ENCODE measurements at places on chromosomes 2 and 18.

DNA sequence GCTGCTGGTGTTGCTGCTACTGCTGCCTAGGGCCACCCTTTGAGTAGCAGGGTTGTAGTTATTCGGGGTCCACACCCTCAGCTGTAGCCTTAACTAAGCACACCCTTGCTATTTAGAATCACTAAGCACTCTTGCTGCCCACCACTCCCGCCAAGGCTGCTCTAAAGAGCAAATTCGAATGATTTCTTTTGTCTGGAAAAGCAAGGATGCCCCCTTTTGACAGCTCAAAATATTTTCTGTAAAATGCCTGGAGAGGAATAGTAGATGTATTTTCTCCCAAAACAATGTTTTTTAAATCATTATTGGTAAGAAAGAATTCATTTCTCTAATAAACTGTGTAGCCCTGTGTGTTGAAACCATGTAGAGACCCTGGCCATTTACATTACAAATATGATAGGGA lies 80.8 kb upstream of the PAPOLG start:
- no peak for DNase-seq

- DNase-seq = no peak
Observed at GRCh38 chr2:158052761-158053160, 48.9 kb upstream of the UPP2 start.

DNA sequence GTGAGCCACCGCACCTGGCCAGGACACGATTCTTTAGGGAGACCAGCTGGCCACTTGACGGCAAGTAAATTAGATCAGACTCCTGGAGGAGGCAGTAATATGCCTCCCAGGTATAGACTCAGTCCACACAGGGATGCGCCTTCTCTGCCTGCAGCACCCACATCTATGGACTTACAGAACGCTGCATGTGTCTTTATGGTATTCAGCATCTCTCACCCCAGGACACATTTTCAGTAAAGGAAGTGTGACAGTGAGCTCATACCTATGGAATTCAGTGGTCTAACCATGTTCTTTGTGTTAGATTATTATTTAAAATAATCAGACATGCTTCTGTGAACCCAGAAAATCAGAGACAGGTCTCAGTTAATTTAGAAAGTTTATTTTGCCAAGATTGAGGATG lies 5.9 kb upstream of the NARS1 start:
- no peak for DNase-seq

- peak; percentile 27 for DNase-seq
Observed at GRCh38 chr2:223041527-223042109, 10.4 kb upstream of the KCNE4 start.

- no peak for DNase-seq
Observed at GRCh38 chr2:28341208-28341891, 51.3 kb upstream of the FOSL2 start.

- no peak for DNase-seq
Observed at GRCh38 chr2:240517342-240517741, 40.4 kb downstream of the ANKMY1 start.

GRCh38 chr2:12950957-12951656 lies 234.4 kb downstream of the TRIB2 start:
- DNase-seq = no peak

GRCh38 chr2:144242311-144242710 lies 277.6 kb downstream of the ZEB2 start:
- no peak for DNase-seq

DNA sequence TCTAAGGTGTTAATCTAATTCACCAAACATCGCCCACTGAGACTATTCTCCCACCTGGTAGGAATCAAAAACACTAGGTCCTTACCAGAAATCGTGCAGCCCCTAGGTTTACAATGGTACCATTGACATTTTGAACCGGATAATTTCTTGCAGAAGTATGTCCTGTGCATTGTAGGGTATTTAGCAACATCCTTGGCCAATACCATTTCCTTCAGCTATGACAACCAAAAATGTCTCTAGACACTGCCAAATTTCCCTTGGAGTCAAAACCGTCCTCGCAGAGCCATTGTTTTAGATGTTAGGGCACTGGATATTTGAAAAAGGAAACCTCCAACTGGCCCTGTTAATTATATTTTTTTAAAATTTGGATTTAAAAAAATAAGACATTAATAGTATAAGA lies 3.8 kb downstream of the VPS54 start:
- no peak for DNase-seq

GRCh38 chr2:41720331-41721251 lies 327.2 kb upstream of the PKDCC start:
- no peak for DNase-seq

- no peak for DNase-seq
Observed at GRCh38 chr2:65347913-65348312, 84.5 kb downstream of the SPRED2 start.

GRCh38 chr2:191582355-191582754 lies 95.6 kb upstream of the NABP1 start:
- no peak for DNase-seq

DNA sequence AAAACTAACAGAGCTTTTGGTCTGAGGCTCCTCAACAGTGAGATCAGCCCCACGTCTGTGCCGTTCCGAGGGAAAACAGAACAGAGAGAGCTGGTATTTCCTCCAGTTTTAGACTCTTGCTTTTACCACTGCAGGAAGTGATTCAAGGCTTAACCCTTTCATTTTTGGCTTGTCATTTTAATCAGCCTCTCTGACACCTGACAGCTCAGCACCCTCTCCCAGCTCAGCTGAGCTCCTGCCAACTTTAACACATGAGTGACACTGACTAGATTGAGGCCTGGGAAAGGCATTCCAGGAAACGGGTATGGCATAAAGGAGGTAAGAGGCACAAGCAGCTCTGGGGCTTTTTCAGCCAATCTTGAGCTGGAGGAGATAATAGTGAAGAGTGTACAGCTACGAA lies 239.4 kb upstream of the SKOR2 start:
- DNase-seq = no peak

GRCh38 chr2:230929381-230930148 lies 4.5 kb upstream of the GPR55 start:
- DNase-seq = no peak

DNA sequence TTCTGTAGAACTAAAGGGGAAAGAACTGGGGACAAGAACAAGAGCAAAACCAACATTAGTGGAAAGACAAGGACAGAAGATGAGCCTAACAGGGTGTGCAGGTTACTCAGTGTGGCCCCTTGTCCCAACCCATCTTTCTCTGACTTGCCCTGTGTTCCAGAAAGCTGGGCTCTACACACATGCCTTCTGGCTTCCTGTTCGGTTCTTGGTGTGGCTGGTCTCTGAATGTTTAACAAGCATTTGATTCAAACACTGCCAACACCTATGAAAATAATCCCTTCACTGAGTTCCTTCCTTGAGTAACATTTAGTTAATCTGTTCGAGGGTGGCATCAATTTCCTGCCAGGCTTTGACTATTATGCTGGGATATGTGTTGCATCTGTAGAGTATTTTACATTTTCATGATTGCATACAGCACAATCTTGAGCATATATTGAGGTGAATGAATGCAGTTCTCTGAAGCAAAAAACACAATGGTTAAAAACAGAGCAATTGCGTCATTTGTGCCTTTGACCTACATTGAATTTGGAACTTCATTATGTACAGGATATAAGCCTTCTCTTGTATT lies 83.3 kb downstream of the MBD2 start:
- DNase-seq = no peak

DNA sequence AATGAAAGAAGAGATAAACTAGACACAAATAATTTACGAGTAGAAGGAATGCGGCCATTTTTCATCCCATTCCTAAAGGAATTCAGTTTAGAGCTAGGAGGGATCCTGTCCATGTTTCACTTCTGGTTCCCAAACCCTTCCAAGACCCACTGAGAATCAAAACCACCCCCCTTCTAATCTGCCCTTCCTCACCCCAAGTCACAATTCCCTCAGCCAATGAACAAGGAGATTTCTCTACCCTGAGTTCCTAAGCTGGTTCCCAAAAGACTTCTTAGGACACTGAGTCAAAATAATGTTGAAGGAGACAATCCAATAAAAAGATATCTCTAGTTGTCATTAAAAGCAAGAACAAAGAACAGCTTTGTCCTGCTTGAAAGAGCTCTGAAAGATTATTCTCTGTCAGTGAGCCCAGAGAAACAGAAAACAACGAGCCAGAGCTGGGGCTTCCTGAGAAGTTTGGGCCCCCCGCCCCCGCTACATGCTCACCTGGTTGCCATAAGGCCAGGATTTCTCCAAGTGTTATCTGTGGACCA lies 45.7 kb downstream of the STK39 start:
- DNase-seq = no peak

GRCh38 chr2:150866431-150866830 lies 379.0 kb upstream of the RND3 start:
- DNase-seq = no peak

DNA sequence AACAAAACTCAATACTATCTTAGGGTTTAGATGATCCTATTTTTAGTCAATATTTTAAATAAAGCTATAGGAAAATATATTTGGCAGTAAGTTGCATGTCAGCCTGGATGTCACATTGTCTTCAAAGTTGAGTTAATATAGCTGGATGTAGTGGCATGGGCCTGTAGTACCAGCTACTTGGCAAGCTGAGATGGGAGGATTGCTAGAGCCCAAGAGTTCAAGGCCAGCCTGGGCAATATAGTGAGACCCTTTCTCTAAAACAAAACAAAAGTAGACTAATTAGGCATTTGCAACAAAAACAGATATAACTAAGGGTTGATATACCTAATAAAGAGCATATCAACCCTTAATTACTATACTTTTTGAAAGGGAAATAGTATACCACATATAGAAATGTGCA lies 254.6 kb upstream of the KCNJ3 start:
- DNase-seq = no peak

DNA sequence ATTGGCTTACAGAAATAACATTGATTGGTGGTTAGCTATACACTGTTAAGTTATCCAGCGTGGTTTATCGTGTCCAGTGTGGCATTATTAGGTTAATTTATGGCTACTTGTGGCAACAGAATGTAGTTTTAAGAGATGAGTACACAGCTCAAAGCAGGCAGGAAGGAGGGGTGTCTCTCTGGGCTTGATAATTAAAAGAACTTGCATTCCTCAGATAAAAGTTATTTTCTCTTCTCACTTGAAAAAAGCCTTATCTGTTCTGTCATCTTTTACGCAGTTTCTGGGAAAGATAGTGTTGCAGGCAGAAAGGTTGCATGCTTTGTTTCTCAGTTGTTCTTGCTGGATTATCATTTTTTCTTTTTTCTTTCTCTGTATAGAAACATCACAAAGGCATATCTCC lies 154.4 kb upstream of the COL3A1 start:
- no peak for DNase-seq

DNA sequence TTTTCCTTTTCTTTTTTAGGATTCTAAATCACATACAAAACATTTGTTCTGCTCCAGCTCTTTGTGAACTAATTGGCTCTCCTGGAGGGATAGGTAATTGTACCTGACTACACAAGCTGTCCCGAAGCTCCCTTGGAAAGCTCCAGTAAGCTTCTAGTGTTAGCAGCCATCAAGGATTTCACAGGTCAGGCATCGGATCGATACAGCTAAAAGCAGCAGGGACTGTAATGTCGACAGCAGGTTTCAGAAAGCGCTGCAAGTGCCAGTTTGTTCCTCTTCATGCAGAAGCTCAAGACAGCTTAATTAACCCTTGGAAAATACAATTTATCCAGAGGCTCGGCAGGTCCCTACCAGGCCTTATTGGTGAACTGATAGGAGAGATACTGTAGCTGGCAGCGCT lies 87.2 kb upstream of the VRK2 start:
- no peak for DNase-seq

GRCh38 chr2:10036095-10036884 lies 7.1 kb upstream of the KLF11 start:
- DNase-seq = no peak

DNA sequence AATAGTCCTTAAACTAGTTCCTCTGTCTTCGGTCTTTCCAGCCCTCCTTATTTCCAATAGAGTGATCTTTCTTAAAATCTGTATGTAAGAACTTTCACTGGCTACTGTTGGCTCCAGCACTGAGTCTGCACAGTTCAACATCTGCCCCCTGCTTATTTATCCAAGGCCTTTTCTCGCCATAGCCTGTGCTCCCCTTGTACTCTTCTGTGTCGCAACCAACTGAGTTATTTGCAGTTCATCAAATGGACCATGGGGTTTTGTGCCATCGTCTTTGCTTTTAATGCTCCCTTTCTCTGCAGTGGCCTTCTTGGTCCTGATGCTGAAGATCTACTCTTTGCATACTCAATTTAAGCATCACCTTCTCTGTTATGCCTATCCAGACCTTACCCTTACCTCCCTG lies 77.3 kb downstream of the DSC3 start:
- no peak for DNase-seq

DNA sequence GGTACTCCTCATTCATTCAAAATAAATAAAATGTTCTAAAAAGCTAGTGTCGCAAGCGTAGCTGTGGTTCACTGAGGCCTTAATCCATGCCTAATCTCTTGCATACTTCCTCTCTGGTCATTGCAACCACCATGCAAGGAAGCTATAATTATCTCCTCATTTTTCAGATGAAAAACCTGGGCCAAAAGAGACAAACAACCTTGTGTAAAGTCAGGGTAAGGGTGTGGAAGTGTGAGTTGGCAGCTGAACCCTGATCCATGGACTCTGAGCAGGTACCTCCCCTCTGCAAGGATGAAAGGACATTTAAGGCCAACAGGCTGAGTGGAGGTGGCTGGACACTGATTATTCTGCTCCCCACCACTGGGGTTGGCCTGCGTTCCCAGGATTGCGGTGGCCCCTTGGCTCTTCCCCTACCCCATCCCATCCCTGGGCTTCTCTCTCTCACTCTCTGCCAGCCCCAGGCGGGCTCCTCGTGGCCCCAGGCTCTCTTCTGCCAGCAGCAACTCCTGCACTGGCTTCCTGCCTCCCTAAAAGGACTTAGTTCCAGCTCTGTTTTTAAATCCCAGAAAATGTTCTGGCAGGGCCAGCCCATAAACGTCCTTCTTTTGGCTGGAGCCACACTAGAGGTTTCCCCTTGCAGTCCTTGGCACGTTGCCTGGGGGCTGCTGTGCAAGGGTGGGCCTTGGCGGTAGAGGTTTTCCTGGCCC lies 72.0 kb upstream of the AFF3 start:
- DNase-seq = no peak

- DNase-seq = no peak
Observed at GRCh38 chr2:138712212-138712979, 67.8 kb downstream of the NXPH2 start.

GRCh38 chr2:130310881-130311280 lies 31.8 kb upstream of the IMP4 start:
- DNase-seq = no peak

- peak; percentile 73 for DNase-seq
Observed at GRCh38 chr18:36284671-36285295, 12.7 kb upstream of the FHOD3 start.

DNA sequence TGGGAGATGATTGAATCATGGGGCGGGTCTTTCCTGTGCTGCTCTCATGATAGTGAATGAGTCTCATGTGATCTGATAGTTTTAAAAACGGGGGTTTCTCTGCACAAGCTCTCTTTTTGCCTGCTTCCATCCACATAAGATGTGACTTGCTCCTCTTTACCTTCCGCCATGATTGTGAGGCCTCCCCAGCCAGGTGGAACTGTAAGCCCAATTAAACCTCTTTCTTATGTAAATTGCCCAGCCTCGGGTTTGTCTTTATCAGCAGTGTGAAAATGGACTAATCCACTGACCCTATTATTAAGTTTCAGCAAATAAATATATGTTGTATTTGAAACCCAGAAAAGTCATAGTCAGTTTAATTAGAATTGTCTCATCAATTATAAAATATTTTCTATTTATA lies 22.0 kb downstream of the IRS1 start:
- DNase-seq = no peak
